ENCODE measurements at places on chromosomes 16 and 17. TPM values are rescaled to one million over a fixed set of nuclear protein-coding genes. Genes with fewer than 3 reads are reported as not detected.

PARD6A gene
- 4.3 TPM for total RNA-seq

CES5A gene
- not detected for total RNA-seq

MFAP4 gene
- total RNA-seq, result not detected

RIPOR1 gene
- 11.2 TPM for total RNA-seq

ACAP1 gene
- total RNA-seq, result 1.3 TPM

SBK1 gene
- 0.18 TPM for total RNA-seq

KRTAP1-5 gene
- total RNA-seq, result not detected

TM4SF5 gene
- 15.6 TPM for total RNA-seq

CRYBA1 gene
- total RNA-seq, result not detected

TBC1D3 gene
- total RNA-seq, result not detected

All from HepG2 (cell line).